ENCODE measurements at places on chromosomes 16 and 17.

DNA sequence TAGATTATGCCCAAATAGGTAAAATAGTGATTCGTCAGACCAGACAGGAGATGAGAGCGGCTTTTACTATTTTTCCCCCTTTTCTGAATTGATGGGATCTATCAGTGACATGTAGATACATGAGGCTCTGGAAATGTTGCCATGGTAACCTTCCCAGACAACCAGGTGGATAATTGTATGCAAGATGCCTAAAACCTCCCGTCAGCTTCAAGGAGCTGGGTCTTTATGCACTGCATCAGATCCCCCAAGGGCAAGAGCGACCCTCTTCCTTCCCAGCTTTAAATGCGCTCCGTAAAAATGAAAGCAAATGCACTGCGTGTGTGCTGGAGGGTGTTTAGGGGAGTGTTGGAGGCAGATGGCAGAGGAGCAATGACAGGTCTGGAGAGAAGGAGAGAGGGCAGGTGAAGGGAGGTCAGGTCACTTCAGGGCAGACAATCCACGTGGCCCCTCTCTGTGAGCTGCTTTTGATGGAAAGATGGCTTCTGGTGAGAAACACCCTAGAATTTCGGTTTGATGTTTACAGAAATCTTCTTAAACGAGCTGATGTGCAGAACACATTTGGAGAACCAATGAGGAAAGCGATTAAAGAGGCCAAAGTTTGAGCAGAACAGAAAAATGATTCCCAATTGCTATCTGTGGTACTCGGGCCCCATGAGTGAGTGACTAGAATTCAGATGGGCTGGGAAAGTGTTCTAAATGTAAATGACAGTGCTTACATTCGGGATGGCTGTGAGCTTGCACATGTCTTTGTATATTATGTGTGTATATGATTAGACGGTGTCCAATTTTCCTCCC lies 461.7 kb upstream of the HSBP1 start:
- no peak for DNase-seq

GRCh38 chr16:75647112-75647491 lies 363 bp downstream of the KARS1 start:
- DNase-seq = no peak

- DNase-seq = no peak
Observed at GRCh38 chr16:12612598-12613101, 191.0 kb downstream of the CPPED1 start.

DNA sequence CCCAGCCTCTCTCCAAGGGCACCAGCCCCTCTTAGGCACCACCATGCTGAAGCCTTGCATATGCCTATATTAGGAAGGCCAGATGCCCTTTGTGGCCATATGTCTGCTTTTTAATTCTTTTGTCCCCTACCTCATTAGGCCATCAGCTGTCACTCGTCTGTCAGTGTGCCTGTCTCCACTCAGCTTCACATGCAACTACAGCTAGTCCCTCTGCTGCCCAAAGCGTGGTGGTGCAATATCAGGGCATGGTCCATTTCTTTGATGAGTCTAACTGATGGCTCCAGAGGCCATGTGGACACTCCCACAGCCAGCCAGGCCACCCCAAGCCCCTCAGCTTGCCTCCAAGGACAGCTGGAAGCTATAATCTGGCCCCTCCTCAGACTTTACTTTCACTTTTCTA lies 36.3 kb downstream of the MYO18A start:
- DNase-seq = no peak

- no peak for DNase-seq
Observed at GRCh38 chr17:32111141-32111771, 31.0 kb upstream of the RHOT1 start.

DNA sequence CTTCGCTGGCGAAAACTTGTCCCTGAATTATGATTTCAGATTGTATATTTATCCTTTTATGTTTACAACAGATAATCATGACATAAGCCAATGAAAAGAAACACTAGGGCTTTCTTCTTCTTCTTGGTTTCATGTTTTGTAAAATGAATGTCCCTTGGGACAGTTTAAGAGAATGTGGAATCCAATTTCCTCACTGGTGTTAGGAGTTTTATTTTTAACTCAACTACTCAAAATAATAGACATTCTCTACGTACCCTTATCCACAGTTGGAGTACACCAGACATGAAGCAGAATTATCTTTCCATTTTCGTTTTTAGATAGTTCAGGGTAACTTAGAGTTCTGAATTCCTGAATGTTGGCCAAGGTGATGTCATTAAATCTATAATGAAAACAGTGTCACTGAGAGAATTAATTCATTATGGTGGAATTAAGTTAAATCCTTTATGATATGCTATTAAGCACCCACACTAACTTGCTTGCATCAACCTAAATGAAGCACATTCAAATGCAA lies 43.4 kb downstream of the IRX6 start:
- no peak for DNase-seq

- DNase-seq = no peak
Observed at GRCh38 chr16:68519225-68519745, 19.8 kb upstream of the ZFP90 start.

- DNase-seq = no peak
Observed at GRCh38 chr17:50916708-50917417, 50.7 kb upstream of the TOB1 start.

- no peak for DNase-seq
Observed at GRCh38 chr16:58458606-58459343, 41.2 kb upstream of the NDRG4 start.

DNA sequence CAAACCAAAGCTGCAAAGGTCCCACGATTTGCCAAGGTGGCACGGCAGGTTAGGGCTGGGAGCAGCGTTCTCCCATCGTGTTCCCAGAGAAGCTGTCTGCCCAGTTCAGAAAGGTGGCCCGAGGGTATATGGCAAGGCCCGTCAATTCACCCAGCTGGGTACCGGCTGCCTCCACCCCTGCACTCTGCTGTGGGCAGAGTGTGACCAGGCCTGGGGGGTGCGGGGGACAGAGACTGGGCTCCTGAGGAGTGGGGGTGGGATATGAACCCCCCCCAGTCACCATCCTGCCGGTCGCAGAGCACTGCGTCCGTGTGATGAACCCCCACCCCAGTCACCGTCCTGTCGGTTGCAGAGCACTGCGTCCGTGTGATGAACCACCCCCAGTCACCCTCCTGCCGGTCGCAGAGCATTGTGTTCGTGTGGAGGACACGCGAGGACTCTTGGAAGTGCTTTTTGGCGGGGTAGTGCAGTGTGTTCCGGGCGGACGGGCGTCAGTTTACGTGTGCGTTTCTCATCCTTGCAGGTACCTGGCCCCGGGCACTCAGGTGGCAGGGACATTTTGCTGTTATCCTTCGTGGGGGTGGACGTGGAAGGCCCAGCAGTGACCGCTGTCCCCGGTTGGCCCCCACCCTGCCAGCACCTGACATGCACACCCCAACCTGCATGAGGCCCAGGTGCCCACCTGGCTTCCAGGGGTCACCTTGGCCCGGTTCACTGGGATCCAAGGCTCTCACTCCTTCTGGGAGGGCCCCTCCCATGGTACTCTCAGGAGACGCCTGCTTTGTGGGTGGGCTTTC lies 2.7 kb upstream of the FASN start:
- DNase-seq = no peak
